Kidney epithelial cell (primary cell): ENCODE measurements at places on chromosomes 11 and 22. TPM values are rescaled to one million over a fixed set of nuclear protein-coding genes. Genes with fewer than 3 reads are reported as not detected.

FAM118A gene
- 13.3 and 15.3 TPM in 2 replicates for total RNA-seq

TESMIN gene
- total RNA-seq, result 3.8 and 7.7 TPM in 2 replicates

PACS1 gene
- 29.4 and 35.4 TPM in 2 replicates for total RNA-seq

- no peak for DNase-seq
Measured at GRCh38 chr11:47378010-47378835, at the start of gene SPI1. Gene SPI1, minus strand, starts transcription at chr11:47378547. Its CDS starts 194 bp downstream, at chr11:47378353.

DNA sequence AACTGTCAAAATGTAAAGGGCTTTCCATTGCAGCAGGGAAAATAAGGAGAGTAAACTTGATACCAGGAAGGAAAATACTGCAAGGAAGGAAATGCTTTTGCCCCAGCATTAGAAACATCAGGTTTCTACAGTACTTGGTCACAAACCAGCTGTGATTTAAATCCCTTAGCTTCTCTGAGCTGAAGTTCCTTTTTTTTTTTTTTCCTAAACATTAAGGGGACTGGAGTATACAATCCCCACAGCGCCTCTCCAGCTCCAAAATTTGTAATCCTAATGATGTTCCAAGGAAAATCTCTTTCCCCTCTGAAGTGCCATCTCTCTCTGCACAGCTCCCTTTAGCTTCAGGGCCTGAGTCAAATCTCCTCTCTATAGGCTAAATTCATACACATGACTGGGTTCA, 220.5 kb upstream of the PITPNB start:
- DNase-seq, result no peak

DNA sequence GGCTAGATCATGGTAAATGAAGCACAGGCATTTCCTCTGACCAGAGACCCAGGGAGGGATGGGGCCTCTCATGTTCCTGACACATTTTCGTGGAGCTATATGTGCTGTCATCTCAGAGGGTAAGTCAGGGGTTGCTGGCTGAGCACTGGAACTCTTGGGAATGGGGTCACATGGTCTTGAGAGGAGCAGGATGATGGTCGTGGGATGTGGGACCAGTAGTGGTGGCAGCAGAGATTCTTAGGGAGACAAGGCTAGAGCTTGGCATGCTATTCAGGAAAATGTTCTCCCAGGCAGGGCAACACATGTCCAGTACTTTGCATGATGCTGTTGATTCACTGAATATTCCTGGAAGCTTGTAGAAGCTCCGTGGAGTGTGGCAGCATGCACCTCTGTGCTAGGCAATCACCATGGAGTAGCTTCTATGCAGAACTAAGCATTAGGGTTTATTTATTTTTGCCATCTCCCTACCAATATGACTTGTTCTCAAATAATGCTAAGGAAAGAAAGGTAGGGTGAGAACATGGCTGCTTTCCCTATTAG, 31.4 kb upstream of the TTC12 start:
- DNase-seq, result no peak

ASCL2 gene
- 0.21 TPM in 1 of 2 replicates, not detected in the other for total RNA-seq

GRCh38 chr11:67240576-67241389, 25.5 kb upstream of the GRK2 start:
- DNase-seq, result peak; percentile 44
